KBM-7 (cell line): ENCODE measurements at places on chromosomes 13 and 19.

DNA sequence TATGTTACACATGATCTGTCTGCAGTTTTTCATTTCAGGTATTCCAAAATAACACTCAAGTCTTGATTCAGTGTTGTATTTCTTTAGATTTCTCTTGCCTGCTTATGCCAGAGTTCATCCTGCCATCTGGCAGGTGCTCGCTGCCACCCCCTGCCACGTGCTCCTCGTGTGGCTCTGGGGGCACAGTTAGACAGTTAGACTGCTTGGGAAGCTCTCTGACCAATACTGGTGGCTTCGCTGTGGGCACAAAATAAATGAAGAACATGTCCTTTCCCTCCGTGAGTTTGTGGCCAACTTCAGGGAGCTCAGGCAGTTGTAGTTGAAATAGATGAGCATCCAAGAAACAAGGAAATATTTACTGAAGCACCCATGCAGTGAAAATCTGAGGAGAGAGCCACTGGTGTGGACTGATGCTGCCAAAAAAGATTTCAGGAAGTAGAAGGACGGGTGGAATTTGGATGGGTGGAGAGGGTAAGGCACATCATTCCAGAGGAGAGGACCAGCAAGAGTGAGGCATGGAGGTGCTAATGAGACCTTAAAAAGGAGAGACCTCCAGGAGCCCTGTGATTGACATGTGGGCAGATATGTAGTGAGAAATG, 37.5 kb upstream of the GPR183 start:
- DNase-seq = no peak

DNA sequence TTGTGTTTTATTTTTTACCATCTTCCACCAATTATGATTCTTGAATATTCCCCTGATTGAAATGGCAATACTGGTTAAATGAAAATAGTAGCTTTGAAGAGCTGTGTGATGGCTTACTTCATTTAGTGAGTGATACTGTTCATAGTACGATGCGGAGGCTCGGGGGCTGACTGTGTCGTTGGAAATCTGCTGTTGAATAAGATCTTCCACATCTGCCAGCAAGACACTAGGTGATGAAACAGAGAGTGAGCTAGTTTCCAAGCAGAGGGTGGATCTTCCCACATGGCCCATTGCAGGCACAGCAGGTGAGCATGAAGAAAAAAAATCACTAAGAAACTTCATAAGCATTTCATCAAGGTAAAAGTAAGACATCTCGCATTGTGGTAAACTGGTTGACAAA, 22.5 kb downstream of the CPB2 start:
- no peak for DNase-seq

DNA sequence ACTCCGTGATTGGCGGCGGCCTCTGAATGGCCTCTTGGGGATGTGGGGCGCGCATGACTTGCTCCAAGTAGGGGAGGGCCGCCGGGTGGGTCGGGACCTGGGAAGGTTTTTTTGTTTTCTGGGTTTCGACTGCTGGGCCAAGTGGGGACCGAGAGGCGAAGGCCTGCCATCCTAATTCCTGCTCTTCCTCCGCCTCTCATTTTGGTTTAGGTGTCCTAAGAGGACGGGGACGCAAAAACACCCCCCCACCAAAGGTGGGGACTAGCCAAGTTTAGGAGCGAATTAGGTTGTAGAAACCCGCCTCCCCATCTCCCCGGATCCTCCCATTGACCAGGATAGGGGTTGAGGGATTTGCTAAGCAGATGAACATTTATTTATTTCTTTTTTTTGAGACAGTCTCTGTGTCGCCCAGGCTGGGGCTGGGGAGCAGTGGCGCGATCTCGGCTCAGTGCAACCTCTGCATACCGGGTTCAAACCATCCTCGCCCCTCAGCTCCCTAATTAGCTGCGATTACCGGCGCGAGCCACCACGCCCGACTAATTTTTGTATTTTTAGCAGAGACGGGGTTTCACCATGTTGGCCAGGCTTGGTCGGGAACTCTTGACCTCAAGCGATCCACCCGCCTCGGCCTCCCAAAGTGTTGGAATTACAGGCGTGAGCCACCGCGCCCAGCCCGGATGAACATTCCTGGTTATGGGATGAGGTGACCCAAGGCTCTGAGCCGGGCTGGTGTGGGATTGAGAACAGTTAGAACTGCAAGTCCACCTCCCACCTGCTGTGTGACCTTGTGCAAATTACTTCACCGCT, 838 bp downstream of the PPP2R1A start:
- no peak for DNase-seq

GRCh38 chr13:52921194-52921593, 72.8 kb upstream of the PCDH8 start:
- peak; percentile 46 for DNase-seq

- DNase-seq = no peak
Measured at GRCh38 chr13:20708216-20708615, 4.7 kb downstream of the IL17D start.

DNA sequence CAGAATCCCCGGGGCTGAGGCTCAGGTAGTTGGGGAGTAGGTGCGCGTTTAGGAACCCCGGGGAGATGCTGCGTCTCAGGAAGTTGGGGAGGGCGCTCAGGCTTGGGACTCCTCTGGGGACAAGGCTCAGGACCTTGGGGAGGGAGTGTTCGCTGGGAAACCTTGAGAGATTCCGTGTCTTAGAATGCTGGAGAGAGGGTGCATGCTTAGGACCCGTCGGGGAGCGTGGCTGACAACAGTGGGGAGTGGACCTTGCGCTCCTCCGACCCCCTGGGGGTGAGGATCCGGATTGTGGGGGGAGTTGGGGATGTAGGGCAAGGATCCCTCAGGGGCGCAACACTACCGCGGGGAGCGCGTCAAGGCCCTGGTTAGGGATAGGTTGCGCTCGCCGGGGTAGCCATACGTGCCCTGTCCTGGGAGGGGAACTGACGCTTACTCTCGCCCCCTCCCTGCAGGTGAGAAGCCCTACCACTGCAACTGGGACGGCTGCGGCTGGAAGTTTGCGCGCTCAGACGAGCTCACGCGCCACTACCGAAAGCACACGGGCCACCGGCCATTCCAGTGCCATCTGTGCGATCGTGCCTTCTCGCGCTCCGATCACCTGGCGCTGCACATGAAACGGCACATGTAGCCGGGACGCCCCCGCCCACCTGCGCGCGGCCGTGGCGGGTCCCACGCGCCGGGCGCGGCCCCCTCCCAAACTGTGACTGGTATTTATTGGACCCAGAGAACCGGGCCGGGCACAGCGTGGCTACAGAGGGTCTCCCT, 2.0 kb downstream of the KLF2 start:
- DNase-seq = no peak

DNA sequence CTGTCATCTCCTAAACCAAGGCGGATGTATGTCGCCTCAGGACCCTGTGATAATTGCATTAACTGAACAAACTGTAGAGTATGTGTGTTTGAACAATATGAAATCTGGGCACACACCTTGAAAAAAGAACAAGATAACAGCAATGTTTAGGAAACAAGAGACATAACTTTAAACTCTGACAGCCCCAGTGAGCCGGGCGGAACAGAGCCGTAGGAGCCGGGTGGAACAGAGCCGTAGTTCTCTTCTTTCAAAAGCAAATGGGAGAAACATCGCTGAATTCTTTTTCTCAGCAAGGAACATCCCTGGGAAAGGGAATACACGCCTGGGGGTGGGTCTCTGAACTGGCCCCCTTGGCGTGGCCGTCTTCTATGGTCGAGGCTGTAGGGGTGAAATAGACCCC, 31.8 kb upstream of the ZNF675 start:
- no peak for DNase-seq

DNA sequence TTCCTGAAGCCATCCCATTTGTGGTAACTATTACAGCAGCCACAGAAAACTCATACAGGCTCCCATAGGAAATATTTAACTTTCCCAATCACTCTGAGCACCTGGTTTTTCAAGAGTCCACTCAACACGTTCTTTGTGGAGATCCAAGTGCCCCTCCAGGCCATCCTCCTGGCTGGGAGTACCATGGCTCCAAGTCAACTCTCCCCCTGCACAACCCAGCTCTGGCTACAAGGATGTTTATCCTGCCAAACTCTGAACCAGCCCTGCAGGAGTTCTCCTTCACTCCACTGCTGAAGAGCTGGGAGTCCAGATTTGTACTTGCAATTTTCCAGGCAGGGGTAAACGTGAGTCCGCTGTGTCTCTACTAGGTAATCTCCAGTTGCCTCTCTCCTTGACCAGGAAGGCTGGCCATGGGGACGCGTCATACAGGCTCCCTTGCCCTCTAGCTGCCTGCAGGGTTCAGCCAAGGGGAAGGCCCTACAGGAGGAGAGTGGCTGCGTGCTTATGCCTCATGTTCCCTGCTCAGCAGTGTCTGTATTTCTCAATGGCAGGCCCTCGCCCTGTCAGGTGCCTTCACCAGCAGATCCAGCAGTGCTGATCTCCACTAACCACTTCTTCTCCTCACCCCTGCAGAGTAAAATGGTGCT, 29.9 kb upstream of the ARGLU1 start:
- DNase-seq = no peak

DNA sequence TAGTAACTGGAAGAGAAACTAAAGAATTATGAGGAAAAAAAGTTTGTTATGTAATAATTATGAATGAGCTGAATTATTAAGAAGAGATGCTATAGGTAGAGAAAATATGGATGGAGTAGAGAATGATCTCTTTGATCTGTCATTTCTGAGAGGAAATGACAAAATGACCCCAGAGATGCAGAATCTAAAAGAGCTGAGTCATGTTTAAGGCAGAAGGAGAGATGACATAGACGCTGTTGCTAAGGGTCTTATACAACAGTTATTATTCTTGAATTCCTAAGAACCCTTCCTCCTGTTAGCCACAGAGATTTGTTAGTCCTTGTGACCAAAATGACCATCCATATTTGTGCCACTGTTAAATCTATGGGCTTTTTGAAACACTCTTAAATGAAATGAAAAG, 58.3 kb upstream of the FREM2 start:
- no peak for DNase-seq

GRCh38 chr13:51360489-51360888, 21.0 kb downstream of the SERPINE3 start:
- no peak for DNase-seq

DNA sequence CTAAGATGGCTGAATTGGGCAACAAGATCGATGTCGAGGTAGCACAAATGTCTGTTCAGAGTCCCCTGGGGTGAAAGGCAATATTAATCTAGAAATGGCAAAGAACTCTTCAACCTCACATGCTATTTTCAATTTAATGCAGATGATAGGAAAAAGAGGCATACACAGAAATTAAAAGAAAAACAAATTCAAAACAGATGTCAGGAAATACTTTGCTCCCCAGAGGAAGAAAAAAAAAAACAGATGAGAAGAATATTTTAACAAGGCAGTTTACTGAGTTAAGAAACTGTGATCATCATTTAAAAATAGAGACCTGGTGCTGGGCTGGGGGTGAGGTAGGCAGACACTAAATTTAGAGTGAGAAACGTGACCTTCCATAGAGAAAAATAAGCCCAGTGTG, 421.9 kb upstream of the ARGLU1 start:
- DNase-seq = no peak

DNA sequence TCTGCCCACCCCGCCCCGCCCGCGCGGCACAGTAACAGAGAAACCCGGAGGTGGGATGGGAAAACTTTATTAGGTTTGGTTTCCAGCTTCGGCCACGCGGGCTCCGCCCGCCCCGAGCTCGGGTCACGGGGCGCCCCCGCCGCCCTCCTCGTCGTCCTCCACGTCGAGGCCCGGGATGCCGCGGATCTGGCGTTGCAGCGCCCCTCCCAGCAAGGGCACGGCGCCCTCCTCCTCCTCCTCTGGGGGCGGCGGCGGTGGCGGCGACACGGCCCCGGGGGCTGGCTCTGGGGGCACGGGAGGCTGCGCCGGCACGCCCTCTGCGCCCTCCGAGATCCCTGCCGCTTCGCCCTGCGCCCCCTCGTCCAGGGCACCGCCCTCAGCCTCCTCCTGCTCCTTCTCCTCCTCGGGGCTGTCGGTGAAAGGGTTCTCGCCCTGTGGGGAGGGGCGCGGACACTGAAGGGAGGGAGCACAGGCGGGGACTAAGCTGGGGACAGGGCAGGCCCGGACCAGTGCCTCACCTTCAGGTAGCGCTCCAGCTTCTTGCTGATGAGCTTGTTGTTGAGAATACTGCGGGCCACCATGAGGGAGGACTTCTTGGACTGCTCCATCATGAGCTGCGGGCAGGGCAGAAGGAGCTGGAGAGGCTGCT, 536 bp upstream of the AKAP8 start:
- DNase-seq = peak; percentile 81

- no peak for DNase-seq
Measured at GRCh38 chr19:35194012-35194984, 34.2 kb downstream of the FAM187B start.

DNA sequence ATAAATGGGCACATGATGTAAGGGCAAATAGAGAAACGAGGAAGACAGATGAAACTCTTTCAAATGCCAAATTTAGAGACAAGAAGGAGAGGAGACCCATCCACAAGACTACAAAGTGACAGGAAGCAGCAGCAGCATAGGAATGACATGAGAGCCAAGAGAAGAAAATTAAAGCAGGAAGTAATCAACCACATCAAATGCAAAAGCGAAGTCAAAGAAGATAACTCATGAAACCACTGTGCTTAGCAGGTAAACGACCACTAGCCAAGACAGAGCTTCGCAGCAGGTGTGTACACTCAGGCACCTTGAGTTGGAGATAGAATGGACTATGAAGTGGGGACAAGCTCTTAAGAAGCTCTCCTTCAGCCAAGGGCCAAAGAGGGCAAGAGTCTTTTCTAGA, 64.1 kb downstream of the KLF12 start:
- DNase-seq = no peak

- no peak for DNase-seq
Measured at GRCh38 chr13:64078025-64078424, 2662.4 kb upstream of the PCDH20 start.

DNA sequence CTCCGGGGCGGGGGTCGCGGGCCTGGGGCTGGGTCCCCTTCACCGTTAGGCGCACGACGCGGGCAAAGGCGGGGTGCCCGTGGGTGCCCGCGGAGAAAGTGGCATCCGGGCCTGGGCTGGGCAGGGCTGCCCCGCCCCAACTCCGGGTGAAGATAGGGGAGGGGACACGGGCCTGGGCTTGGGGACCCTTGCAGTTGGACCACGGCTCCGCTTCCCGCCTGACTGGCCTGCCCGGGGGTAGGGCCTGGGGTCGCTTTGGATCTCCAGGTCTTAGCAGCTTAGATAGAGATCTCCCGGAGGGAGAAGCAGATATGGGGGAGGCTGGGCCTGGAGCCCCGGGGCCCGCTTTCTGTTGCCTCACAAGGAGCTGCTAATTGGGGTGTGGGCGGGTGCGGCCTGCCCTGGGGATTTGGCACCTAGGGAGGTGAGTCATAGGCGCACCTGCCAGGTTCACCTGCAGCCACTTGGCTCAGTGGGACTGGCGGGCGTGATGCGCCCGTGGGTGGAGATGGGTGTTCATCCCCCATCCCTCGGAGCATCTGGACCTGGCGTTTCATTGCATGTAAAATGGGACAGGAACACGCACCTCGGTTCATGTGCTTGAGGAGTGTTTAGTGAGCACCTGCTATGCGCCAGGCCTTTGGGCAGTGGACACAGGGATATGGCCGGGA, 585 bp downstream of the MAP1S start:
- no peak for DNase-seq

DNA sequence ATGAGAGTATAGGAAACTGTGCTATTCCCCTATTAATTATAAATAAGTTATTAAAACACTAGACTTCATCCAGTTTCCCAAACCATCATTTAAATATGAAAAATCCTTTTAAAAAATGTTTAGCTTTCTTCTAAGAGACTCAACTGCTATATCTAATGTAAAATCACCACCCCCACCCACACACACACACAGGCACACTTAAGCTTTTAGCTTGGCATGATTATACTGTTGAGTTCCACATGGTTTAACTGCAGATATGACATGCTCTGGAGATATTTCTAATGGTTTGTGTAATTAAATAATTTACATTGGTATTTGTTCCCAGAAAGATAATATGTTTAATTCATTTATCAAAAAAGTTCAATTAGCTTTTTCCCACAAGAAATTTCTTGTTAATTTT, 1700.1 kb upstream of the SLC10A2 start:
- DNase-seq = no peak
